ENCODE measurements at places on chromosomes 4 and X. TPM values are rescaled to one million over a fixed set of nuclear protein-coding genes. Genes with fewer than 3 reads are reported as not detected.

DNA sequence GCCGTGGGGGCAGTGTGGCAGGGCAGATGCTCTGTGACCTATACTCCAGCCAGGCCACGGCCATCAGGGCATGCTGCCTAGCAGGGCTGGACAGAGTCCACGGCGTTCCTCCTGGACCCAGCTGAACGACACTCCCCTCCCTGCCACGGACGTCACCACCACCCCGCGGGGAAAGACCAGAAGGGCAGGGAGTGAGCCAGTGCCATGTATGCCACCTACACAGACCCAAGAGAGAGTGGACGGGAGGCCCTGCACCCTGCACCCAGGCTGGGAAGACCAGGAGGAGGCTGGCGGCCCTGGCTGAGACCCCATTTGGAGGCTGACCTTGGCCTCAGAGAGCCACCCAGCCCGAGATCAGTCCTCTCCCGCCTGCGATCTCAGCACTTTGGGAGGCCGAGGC, 101.9 kb downstream of the FAM53A start:
- no peaks in the 10 kb centered on the region for H3K36me3 ChIP-seq
- no peak overlapping the region for H3K27ac ChIP-seq
- peaks cover 4% of the 10 kb centered on the region for H3K4me1 ChIP-seq
- no peak for DNase-seq

DNA sequence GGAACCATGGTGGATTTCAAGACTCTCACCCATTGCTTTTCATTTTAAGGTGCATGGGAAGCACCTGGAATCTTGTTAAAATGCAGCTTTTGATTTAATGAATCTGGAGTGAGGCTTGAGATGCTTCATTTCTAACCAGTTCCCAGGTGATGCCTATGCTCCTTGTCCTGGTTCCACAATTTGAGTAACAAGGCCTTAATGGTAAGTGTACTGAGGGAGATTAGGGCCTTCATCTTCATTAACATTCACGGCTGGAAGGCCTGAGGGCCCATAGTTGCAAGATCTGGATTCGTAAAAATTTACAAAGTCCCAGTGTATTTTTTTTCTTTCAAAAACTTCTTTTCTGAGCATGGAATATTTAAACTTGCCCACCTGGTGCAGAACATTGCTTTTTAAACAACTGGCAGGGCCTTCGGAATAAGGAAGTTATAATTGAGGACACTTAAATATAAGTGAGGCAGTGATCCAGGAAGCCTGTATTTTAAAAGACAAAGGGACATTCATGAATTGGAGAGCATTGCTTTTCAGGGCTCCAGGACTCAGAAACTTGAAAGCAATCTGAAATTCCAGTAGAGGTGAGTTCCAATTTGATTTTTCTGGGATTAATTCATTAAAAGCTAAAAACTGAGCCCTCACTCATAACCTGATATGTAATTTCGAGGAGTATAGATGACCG, 77.8 kb downstream of the NPNT start:
- no peak overlapping the region for H3K4me3 ChIP-seq
- DNase-seq = no peak
- no peaks in the 10 kb centered on the region for H3K36me3 ChIP-seq
- H3K27ac ChIP-seq = no peak overlapping the region

GRCh38 chrX:19758539-19758938, 128.9 kb downstream of the SH3KBP1 start:
- peaks cover 81% of the 10 kb centered on the region for H3K4me1 ChIP-seq
- no peak overlapping the region for H3K4me3 ChIP-seq
- H3K36me3 ChIP-seq = peaks cover 14% of the 10 kb centered on the region
- H3K27me3 ChIP-seq = no peaks in the 10 kb centered on the region

- peaks cover 7% of the 10 kb centered on the region for H3K27me3 ChIP-seq
- no peak overlapping the region for H3K27ac ChIP-seq
- no peak for DNase-seq
- H3K4me1 ChIP-seq = no peaks in the 10 kb centered on the region
- no peak overlapping the region for H3K4me3 ChIP-seq
Observed at GRCh38 chr4:68734095-68734494, 63.6 kb upstream of the UGT2B15 start.

DNA sequence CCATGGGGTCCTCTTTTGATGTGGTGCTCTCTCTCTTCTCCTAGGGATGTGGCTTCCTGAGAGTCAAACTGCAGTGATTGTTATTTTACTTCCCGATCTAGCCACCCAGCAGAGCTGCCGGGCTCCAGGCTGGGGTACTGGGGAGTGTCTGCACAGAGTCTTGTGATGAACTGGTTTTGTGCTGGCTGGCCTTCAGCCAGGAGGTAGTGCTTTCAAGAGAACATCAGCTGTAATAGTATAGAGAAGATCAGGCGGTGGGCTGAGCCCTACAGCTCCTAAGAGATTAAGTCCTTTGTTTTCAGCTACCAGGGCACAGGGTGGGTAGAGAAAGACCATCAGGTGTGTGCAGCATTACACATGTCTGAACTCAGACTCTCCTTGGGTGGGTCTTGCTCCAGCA, 59.0 kb upstream of the AGTR2 start:
- DNase-seq = no peak
- no peaks in the 10 kb centered on the region for H3K36me3 ChIP-seq
- H3K27ac ChIP-seq = no peak overlapping the region
- no peaks in the 10 kb centered on the region for H3K27me3 ChIP-seq

GRCh38 chrX:101918751-101919150, 13.1 kb downstream of the ZMAT1 start:
- peaks cover 8% of the 10 kb centered on the region for H3K36me3 ChIP-seq
- H3K4me3 ChIP-seq = no peak overlapping the region
- H3K27me3 ChIP-seq = no peaks in the 10 kb centered on the region

DNA sequence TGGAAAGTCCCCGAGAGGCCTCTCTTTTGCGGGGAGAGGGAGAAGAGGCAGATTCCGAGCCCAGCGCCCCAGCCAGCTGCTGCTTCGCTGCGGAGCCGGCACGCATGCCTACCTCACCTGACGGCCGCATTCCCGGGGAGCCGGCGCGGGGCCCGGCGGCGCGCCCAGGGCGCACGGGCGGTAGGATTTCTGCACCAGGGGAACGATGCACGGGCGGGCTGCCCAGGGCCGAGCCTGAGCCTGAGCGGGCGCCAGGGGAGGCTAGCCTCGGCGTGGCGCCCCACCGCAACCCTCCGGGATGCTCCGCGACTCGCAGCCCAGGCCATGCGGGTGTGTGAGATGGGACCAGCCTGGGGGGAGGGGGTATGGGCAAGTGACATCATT, 81.3 kb upstream of the SCML1 start:
- DNase-seq = peak; percentile 19
- H3K27me3 ChIP-seq = peaks cover 2% of the 10 kb centered on the region
- H3K36me3 ChIP-seq = no peaks in the 10 kb centered on the region
- H3K4me1 ChIP-seq = peaks cover 22% of the 10 kb centered on the region
- peak overlapping the region; percentile 80 for H3K4me3 ChIP-seq

- no peak for DNase-seq
- no peaks in the 10 kb centered on the region for H3K27me3 ChIP-seq
- H3K4me1 ChIP-seq = no peaks in the 10 kb centered on the region
- H3K4me3 ChIP-seq = no peak overlapping the region
- no peaks in the 10 kb centered on the region for H3K36me3 ChIP-seq
Observed at GRCh38 chr4:106707776-106708463, 328.2 kb downstream of the DKK2 start.

GRCh38 chr4:97153042-97153441, 990.2 kb downstream of the STPG2 start:
- H3K4me3 ChIP-seq = no peak overlapping the region
- H3K27ac ChIP-seq = no peak overlapping the region
- no peaks in the 10 kb centered on the region for H3K36me3 ChIP-seq

DNA sequence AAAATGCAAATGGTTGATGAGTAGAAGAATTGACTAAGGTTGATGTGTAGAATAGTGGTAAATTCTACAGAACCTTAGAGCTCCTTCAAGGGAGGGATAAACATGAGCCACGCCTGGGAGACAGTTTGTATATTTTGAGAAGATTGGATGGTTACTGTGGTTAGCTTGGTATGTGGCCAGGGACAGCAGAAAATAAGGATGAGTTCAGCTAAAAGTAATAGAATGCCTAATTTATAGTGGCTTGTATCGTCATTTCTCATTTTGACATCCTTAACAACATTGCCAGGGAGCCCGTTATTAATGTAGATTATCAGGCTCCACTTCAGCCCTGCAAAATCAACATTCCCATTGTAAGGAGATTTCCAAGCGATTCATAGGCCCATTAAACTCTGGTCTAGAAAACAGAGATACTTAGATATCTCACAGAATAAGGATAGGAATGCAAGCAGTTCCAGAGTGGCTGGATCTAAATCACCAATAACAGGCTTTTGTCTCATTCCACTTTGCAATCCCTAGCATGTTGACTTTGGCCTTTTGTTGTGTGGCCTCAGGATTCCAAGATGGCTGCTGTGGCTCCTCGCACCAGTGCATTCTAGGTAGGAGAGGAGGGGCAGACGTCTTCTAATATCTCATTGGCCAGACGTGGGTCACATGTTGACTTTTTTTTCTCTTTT, 6.4 kb upstream of the PTTG2 start:
- peaks cover 15% of the 10 kb centered on the region for H3K4me1 ChIP-seq
- H3K27ac ChIP-seq = no peak overlapping the region
- H3K4me3 ChIP-seq = no peak overlapping the region
- no peaks in the 10 kb centered on the region for H3K27me3 ChIP-seq
- H3K36me3 ChIP-seq = peaks cover 10% of the 10 kb centered on the region

DNA sequence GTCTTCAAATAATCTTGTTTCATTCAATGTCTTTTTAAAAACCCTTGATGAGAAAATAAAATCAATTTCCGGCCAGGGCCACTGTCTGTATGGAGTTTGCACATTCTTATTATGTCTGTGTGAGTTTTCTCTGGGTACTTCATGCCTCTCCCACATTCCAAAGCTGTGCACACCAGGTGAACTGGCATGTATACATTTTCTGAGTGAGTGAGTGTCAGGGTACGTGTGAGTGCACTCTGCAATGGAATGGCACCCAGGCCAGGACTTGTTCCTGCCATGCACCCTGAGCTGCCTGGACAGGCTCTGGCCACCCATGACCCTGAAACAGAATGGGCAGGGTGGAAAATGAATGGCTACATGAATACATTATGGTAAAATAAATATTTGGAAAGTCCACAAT, 61.3 kb downstream of the UBE2NL start:
- no peaks in the 10 kb centered on the region for H3K27me3 ChIP-seq
- H3K27ac ChIP-seq = no peak overlapping the region
- no peak for DNase-seq
- no peaks in the 10 kb centered on the region for H3K36me3 ChIP-seq
- no peak overlapping the region for H3K4me3 ChIP-seq

DNA sequence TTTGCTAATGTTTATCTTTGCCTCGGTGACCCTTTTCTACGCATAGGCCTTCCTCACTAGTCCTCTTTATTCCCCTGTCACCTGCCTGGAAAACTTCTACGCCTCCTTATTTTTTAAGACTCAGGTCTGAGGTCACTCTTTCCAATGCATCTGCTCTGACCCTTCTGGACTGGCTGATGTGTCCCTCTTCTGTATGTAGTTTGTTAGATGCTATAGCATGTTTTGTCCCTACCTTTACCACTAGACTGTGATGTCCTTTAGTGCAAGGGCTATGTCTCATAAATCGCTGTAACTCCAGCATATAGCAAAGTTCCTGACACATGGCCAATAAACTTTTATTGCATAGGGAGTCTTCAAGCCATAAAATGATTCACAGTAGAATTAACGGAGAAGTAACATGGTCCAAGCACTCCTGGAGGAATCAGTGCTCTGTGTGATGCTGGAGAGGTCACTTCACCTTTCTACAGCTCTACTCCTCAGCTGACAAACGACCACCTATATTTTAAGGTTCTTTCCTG, 872.5 kb upstream of the SLIT2 start:
- no peak overlapping the region for H3K4me3 ChIP-seq
- H3K27ac ChIP-seq = no peak overlapping the region
- H3K36me3 ChIP-seq = no peaks in the 10 kb centered on the region

DNA sequence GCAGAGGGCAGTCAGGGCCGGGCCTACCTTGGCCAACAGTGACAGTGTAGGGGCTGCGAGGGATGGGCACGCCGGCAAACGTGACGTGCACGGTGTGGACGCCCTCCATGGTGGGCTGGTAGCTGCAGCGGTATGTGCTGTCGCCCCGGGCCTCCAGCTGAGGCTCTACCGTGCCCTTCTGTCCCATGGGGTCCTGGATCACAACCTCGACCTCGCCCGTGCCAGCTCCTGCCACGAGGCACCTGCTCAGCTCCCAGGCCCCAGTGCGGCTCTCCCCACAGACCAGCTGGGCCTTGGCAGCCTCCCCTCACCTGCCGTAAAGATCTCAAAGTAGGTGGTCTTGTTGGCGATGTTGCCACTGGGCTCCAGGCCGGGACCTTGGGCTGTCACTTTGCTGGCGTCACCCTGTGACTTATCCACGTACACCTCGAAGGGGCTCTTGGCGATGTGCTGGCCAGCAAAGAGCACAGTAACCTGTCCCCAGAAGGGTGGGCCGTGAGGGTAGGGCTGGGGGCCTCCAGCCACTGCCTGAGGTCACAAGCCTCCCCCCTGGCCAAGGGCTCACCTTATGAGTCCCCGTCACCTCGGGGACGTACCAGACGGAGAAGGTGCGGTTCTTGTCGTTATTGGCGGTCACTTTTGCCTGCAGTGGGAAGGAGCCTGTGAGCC, 8.3 kb downstream of the FLNA start:
- no peak overlapping the region for H3K4me3 ChIP-seq
- H3K4me1 ChIP-seq = peaks cover 10% of the 10 kb centered on the region
- H3K27me3 ChIP-seq = no peaks in the 10 kb centered on the region
- H3K36me3 ChIP-seq = peaks cover 33% of the 10 kb centered on the region
- no peak for DNase-seq

- no peaks in the 10 kb centered on the region for H3K27me3 ChIP-seq
- DNase-seq = no peak
- H3K4me3 ChIP-seq = no peak overlapping the region
- H3K4me1 ChIP-seq = peaks cover 32% of the 10 kb centered on the region
Observed at GRCh38 chr4:168453146-168453545, 27.1 kb downstream of the DDX60L start.

- H3K4me3 ChIP-seq = no peak overlapping the region
- no peak for DNase-seq
- H3K36me3 ChIP-seq = no peaks in the 10 kb centered on the region
- H3K27me3 ChIP-seq = no peaks in the 10 kb centered on the region
- H3K4me1 ChIP-seq = no peaks in the 10 kb centered on the region
Observed at GRCh38 chrX:34238896-34239295, 106.8 kb upstream of the FAM47A start.

- H3K27me3 ChIP-seq = peaks cover 9% of the 10 kb centered on the region
- DNase-seq = no peak
- no peaks in the 10 kb centered on the region for H3K36me3 ChIP-seq
- no peaks in the 10 kb centered on the region for H3K4me1 ChIP-seq
- no peak overlapping the region for H3K27ac ChIP-seq
Observed at GRCh38 chr4:53507671-53508286, 83.5 kb downstream of the LNX1 start.

DNA sequence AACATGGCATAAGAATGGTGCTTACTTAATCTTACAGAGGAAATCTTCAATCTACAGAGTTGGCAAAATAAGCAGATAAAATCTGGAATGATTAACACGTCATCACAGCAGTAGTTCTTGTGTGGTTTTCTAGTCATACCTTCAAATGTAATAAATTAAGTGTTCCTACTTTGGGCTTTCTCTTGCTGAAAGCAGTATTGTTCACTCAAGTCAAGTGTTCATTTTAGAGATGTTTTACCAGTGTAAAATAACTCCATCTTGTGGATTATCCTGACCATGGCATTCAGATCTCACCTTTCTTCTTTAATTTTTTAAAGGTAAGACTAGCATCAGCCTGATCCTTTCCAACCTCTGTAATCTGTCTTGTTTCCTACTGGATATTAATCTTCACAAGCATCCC, 72.9 kb downstream of the ADAMTS3 start:
- no peak for DNase-seq
- no peak overlapping the region for H3K4me3 ChIP-seq
- peaks cover 2% of the 10 kb centered on the region for H3K27me3 ChIP-seq
- H3K27ac ChIP-seq = no peak overlapping the region
- no peaks in the 10 kb centered on the region for H3K36me3 ChIP-seq

The TCEAL6 gene
- total RNA-seq = not detected

The NKX1-1 gene
- not detected for total RNA-seq

The GK2 gene
- total RNA-seq = not detected

The HSD17B11 gene
- 14.9 TPM for total RNA-seq

The EMD gene
- total RNA-seq = 89.4 TPM

The BRS3 gene
- total RNA-seq = not detected

Data from activated CD4-positive, alpha-beta T cell treated with anti-CD3 and anti-CD28 coated beads for 36 hours (primary cell).